ENCODE measurements at places on chromosomes 1 and 21. TPM values are rescaled to one million over a fixed set of nuclear protein-coding genes. Genes with fewer than 3 reads are reported as not detected.

- DNase-seq, result peak; percentile 44
These were observed 625.4 kb downstream of the PTPRC start for GRCh38 chr1:199264283-199264682.

GRCh38 chr1:65108025-65108642 lies 39.9 kb upstream of the AK4 start:
- no peak for DNase-seq

The CACNA1E gene
- not detected for total RNA-seq

DNA sequence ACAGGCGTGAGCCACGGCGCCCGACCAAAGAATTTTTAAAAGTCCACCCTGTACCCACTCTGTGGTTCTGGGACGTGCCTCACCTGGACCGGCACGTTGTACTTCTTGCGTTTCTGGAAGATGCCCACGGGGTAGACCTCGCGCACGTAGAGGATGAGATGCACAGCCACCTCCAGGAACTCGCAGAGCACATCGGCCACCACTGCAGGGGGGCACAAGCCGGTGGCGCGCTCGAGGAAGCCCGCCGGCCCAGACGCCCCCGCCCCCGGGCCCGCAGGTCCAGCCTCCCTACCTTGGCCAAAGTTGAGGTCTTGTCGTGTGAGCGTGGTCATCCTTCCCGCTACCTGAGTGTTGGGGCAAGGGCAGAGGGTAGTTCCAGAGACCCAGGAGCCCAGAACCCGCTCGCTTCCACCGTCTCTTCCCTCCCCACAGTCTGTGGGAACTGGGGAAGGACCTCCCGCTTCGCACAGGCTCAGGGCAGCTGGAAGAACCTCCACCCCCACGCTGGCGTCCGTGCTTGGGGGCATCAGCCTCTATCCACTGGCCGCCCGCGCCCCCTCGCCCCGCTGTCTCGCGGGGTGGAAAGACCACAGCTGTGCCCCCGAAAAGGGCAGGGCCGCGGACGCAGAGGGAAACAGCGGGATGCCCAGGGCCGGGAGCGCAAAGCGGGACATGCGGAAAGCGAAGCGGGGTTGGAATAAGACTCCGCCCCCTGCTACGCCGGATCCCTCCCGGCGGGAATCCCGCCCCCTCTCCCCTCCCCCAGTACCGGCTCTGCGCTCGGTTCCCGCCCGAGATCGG lies 478 bp downstream of the MAD2L2 start:
- DNase-seq, result no peak

DNA sequence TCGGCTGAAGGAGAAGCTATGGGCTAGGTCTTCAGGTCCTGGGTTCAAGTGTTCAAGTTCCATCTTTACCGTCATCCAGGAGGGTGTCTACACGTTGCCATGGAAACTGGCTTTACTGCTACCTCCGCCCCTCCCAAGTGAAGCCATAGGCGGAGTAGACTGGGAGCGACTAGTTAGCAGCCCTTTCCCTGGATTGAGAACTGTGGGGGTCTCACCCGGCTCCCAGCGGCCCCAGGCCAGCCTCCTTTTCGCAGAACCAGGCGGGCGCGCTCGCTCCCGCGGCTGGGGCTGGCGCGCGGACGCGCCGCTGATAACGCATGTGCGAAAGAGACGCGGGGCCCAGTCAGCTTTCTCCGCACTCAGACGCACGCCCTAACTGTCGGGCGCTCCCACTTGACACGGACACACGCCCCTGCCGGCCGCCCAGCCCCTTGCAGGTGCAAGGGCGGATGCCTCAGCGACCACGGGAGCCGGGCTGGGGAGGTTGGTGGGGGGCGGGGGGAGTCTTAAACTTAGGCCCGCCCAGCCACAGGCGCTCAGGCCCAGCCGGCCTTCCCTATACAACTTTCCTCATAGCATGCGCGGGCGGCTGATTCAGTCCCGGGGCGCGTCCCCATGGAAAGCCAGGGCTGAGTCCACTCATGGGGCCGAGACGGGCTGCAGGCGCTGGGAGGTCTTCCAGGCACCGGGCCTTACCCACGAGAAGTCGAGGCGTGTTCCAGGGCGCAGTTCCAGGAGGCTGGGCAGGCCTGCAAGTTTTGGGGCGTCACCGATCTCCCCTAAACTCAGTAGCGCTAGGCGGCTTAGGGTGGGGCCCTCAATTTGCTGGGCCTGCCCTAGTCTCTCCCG lies 7.4 kb downstream of the EFNA4 start:
- DNase-seq, result peak; percentile 62

DNA sequence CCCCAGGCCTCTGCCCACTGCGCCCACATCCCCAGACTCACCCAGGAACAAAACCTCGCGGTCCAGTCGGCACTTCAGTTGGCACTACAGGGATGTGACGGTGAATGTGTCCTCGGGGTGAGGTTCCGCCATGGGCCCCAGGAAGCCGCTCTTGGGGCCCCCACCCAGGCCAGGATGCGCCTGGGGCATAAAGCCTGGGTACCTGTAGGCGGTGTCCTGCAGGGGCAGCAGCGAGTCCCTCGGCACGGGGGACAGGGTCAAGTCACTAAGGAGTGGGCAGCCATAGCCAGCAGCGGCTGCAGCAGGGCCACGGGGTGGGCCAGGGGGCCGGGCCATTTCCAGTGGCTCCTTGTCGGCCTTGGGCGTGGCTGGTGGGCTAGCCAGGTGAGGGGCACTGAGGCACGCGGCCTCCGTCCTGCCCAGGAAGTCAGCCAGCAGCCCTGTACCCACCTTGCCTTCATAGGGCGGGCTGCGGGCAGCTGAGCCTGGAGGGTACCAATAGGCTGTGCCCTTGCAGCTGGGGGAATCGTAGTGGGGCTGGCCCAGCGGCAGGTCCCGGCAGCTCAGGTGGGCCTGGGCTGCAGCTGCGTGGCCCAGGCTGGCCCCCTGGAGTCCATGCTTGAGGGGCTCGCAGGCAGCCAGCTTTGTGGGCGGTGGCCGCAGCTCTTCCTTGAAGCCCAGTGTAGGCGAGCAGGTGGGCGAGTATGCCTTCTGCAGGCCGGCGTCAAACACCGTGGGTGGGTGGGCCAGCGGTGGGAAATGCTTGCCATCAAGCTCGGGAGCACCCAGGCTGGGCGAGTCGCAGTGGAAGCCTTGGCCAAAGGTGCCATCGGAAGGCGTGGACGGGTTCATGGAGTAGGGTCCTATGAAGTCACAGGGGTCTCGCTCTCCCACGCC lies 56.5 kb downstream of the AHDC1 start:
- DNase-seq, result no peak

GRCh38 chr1:67348586-67349252 lies 41.0 kb downstream of the IL12RB2 start:
- peak; percentile 34 for DNase-seq

GRCh38 chr1:226223786-226224244 lies 351 bp downstream of the MIXL1 start:
- DNase-seq, result no peak

GRCh38 chr1:214397497-214397896 lies 116.5 kb downstream of the SMYD2 start:
- no peak for DNase-seq

GRCh38 chr1:88980870-88981269 lies 11.6 kb downstream of the KYAT3 start:
- DNase-seq, result no peak

DNA sequence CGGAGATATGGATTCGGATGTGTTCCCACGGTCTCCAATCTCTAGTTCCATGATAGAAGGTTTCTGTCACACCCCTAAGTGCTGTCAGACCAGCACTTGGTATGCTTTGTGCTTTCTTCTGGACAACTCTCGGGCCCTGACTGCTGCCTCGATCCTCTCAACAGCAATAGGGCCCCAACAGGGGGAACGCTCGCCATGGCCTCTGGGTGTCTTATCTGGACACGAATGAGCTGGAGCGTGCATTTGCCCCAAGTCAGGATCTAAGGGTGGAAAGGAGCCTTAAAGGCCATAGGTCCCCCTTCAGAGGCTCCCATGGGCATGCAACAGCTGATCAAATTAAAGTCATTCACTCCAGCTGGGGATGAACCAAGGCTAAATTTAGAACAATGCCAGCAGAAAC lies 76.8 kb downstream of the TCP10L start:
- no peak for DNase-seq
